ENCODE measurements at places on chromosomes 5 and 9. TPM values are rescaled to one million over a fixed set of nuclear protein-coding genes. Genes with fewer than 3 reads are reported as not detected.

GRCh38 chr5:159933531-159934485 is 17.5 kb downstream of the ADRA1B start:
- DNase-seq: no peak

GRCh38 chr9:85268131-85268530 is 473.6 kb downstream of the AGTPBP1 start:
- DNase-seq: no peak

ZNF367 gene
- total RNA-seq: 12.4 TPM

DNAJB5 gene
- total RNA-seq: 9.7 TPM

INSL6 gene
- not detected for total RNA-seq

DNA sequence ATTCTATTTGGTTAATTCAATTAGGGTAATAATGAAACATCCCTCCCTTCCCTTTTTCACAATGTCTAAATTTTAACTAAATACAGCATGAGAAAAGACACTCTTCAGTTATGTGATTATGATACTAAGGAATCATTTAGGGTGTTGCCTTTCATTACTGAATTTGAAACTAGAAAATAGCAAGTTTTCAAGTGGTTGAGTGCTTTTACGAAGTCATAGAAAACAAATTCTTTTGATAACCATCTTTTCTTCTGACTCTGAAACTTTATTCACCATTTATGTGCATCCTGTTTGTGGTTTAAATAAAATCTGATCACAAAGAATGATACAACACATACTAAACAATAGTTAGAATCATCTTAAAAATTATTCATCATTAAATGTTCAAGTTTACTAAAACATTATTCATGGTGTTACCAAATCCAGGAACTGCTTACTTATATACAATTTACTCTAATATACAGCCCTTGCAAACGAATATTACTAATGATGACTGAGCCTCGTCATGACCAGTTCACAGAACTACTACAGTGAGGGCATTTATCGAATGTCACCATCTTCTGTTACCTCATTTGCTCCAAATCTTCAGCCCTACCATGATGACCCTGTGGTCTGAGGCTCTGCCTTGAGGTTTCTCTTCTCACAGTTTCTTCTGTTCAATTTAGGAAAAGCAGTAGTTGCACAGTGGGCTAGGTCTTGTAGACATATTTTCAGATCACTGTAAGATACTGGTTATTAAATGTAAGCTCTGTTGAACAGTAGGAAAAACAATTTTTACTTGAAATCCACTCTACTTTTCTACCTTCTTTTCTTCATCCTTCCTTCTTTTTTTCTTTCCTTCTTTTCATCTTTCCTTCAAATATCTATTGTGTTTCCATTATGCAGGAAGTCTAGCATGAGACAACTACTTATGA is 18.3 kb upstream of the IL9 start:
- no peak for DNase-seq

- no peak for DNase-seq
Measured at GRCh38 chr5:111892949-111893348, 136.0 kb upstream of the NREP start.

OR13C4 gene
- not detected for total RNA-seq

GRCh38 chr5:143923634-143924266 is 111.8 kb downstream of the HMHB1 start:
- DNase-seq: no peak
